Esophagus muscularis mucosa (tissue), 4 donors: ENCODE measurements at places on chromosomes 11 and 22. TPM values are rescaled to one million over a fixed set of nuclear protein-coding genes. Genes with fewer than 3 reads are reported as not detected.

Gene PRDX5
- total RNA-seq, result 144 TPM

- peak; percentile 92 for DNase-seq
Observed at GRCh38 chr11:78801161-78801884, 226.7 kb upstream of the NARS2 start.

DNA sequence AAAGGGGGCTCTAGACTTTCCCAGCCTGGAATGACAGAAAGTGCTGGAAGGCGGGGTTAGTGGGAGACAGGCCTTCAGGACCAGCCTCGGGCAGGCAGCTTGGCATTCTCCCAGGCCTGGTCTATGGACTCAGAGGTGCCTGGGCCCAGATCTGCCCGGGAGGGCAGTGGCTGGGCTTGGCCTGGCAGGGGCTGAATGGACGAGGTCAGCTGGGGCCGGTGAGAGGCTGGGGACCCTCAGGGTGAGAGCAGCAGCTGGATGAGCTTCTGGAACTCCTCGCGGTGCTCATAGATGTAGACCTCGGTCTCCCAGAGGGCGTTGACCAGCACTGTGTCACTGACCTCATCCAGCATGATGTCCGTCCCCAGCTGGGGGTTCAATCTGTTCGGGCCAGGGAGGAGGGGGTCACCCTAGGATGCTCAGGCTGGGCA lies 1.5 kb upstream of the BAIAP2L2 start:
- no peak for DNase-seq

DNA sequence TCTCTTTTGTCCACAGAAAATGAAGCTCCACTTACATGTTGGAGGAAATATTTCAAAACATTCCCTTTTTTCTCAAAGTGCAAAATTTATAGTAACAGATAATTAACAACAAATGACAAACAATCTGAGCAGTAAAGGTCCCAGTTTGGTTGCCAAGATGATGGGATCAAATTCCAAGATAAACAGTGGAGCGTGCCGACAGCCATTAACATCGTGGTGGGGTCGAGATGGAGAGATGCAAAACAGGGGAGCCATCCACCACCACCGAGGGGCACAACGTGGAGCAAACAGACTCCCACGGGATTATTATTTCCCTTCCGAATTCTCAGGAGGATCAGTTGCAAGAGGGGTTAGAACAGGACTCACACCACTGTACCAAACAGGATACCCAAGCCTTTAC lies 17.2 kb downstream of the MPPED2 start:
- DNase-seq, result no peak
